ENCODE measurements at places on chromosomes 7 and 10.

DNA sequence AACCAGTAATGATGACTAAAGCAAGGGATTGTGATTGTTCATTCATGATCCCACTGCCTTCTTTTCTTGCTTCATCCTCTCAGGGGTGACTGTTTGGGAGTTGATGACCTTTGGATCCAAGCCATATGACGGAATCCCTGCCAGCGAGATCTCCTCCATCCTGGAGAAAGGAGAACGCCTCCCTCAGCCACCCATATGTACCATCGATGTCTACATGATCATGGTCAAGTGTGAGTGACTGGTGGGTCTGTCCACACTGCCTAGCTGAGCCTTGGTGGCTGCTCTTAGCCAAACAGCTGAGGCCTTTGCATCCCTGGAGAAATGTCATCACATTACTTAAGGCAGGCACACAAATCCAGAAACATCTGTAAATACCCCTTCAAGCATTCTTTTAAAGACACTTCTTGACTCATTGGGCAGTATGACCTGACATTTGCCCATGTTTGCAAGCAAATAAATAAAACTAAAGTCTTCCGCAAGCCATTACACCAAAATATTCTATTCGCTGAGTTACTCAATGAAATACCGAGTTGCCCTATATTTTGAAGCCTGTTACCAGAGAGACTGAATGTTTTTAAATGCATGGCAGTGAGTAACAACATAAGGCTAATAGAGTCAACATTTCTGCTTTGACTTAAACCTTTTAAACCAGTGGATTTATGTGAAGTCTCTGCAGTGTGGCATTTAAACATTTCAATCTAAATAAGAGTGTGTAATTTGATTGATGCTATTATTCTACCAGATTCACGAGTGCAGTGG, 166.3 kb upstream of the LANCL2 start:
- no peak for DNase-seq

GRCh38 chr7:2689951-2690705, 2.1 kb downstream of the AMZ1 start:
- DNase-seq: peak; percentile 52

GRCh38 chr7:24896031-24896501, 83.9 kb downstream of the OSBPL3 start:
- no peak for DNase-seq

GRCh38 chr7:234708-235553, 42.6 kb downstream of the FAM20C start:
- DNase-seq: no peak

DNA sequence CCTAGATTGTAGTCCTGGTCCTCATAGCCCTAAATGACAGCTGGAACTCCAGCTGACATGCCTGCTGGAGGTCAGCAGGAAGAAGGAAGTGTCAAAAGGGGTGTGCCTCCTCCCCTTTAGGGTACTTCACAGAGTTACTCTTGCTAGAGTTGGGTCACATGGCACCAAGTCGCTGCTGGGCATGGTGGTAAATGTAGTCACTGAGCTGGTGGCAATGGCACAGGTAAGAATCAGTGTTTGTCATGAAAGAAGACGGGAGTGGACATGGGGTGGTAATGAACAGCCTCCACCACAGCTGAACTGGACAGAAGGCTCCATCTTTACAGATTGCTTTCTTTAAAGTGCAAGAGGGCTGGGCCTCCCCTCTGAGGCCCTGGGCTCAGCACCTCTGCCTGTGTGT, 122.3 kb downstream of the ACTR3B start:
- no peak for DNase-seq

- DNase-seq: peak; percentile 36
Measured at GRCh38 chr10:124087672-124088634, 5.4 kb downstream of the CHST15 start.

GRCh38 chr7:108810756-108811385, 241.2 kb downstream of the DNAJB9 start:
- DNase-seq: no peak

DNA sequence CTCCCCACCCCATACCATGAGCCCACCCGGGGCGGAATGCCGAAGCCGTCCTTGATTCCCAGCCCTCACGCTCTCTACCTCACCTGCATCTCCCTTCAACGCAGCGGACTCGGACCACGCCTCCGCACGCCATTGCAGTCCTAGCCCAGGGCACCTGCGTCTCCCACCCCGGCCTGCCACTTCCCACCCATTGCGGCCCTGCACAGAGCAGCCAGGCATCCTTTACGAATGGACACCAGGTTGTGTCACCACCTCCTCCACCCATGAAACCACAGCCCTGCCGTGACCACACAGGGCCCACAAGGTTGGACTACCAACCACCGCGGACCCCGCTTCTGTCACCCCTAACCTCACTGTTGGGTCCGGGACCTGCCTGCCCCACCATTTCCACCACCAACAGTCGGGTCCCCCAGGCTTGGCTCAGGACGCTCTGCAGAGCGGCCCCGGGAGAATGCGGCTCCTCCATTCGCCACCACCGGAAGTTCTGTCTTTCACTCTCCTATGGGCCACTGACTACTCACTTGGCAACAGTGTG, 232.5 kb downstream of the MAD1L1 start:
- DNase-seq: no peak

DNA sequence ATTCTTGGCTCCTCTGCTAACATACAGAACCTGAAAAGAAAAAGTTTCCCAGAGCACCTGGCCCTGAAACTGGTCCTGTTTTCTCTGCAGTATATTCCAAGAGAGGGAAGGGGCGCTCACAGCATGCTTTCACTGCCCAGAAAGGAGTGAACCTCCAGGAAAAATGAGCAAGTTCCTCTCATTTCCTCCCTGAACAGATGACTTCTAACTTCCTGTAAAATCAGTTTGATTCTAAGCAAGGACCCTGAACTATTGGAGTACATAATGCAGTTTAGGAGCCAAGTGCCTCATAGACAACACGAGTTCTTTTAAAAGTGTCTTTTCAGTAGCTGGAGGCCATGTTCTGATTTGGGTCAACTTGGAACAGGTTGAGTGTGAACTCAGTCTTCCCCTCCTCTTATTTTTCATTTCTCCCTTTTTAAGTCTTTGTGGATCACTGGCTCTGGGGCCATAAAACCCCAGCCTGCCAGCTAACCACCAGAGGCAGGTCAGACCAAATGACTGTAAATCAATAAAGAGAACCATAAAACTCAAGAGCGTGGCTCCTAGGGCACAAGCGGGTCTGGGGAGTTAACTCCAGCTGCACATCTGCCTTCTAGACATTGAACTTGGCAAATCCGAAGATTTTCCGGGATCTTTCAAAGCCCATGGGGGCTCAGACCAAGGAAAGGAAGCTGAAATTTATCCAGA, 5.9 kb upstream of the LRRC18 start:
- no peak for DNase-seq

DNA sequence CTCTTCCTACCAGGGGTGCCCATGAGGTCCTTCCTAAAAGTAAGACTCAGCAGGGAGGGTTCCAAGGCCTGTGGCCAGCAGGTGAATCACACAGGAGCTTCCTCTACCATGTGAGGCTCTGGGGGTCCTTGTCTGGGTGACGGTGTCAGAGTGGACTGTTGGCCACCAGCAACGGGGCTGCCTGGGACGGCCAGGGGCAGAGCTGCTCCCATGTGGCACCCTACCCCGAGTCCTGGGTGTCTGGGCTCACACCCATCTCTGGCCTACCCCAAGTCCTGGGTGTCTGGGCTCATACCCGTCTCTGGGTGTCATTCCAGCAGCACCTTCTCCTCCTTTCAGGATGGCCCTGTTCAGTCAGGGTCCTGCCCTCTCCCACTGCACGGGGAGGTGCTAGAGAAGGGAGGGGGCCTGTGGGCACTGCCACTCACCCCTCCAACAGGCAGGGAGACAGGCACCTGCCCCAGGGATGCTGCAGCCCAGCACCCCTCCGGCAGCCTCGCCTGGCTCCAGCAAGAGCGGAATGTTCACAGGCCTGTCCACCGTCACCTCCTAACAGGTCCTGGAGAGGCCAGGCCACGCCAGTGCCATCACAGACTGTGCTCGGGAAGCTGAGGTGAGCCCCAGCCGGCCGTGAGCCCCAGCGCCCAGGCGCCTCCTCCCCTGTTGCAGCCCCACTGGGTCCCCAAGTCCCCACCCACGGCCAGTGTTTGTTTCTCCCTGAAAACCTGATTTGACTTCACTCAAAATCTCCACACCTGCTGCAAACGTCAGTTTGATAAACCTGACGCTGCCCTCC, 143.7 kb downstream of the PTPRN2 start:
- no peak for DNase-seq

Measured in SHP77 (cell line).